Smooth muscle cell of the brain vasculature (primary cell): ENCODE measurements at places on chromosomes 7 and 10.

DNA sequence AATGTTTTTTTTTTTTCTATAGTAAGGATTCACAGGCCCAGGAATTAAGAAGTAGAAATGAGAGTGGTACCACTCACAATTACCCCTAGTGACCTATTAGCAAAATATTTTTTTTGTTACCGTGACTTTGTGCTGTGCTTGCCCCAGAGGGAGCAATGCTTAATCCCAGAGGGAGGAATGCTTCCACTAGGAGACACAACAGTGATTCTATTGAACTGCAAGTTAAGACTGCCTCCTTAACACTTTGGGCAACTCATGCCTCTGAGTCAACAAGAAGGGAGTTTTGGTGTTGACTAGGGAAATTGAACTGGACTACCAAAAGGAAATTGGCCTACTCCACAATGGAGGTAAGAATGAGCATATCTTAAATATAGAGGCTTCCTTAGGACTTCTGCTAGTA is 17.2 kb upstream of the MEOX2 start:
- DNase-seq = no peak

- no peak for DNase-seq
Observed at GRCh38 chr10:49371967-49372366, 23.9 kb downstream of the DRGX start.

- DNase-seq = no peak
Observed at GRCh38 chr7:113649556-113649955, 269.3 kb downstream of the PPP1R3A start.

- DNase-seq = no peak
Observed at GRCh38 chr10:35532141-35532540, 73.0 kb upstream of the GJD4 start.

GRCh38 chr10:89643431-89643811 is 1.6 kb downstream of the PANK1 start:
- DNase-seq = no peak

DNA sequence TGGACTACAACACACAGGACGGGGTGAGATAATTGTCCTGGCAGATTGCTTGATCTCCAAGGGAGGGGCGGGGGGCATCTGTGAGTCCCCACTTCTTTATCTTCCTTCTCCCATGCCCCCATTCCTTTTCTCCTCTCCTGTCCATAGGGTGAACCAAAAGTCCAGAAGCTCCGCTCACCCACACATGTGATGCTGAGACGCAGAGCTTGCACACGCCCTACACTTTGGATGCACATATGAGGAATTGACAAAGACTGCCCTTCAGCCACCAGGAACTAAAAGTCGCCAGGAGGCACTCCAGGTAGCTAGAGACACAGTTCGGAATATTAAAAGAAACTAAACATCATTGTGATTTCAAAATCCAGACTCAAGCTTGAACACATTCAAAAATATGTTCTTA is 112.7 kb upstream of the FGFR2 start:
- DNase-seq = no peak

DNA sequence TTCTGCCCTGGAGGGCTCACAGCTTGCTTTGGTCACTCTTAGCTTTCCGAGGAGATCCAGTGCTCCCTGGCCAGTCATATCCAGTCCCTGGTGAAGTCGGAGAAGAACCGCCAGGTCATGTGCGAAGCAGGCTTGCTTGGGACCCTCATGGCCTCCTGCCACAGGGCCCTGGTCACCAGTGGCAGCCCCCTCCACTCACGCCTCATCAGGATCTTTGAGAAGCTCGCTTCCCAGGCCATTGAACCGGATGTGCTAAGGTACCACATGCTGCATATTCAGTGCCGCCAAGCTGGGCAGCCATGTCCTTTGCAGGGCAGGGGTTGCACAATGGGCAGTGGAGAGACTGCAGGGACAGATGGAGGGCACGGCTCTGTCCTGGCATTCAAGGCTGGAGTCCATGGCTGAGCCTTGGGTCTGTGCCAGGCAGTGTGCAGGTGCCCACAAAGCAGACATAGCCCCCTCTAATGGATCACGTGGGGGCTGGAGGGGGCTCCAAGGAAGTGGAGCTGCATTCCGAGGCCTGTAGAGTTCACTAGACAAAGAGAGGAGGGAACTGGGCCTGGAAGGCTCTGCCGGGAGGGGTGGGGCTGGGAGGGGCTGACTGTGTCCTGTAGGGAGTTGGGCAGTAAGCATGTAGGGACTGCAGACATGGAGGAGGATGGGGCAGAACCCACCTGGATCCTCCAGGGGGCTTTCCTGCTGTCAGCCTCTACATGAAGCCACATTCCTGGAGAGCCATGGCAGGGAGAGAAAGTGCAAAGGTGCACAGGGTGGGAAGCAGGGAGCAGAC is 89.9 kb downstream of the WDFY4 start:
- no peak for DNase-seq

GRCh38 chr7:97346349-97346748 is 228.9 kb downstream of the SDHAF3 start:
- no peak for DNase-seq

DNA sequence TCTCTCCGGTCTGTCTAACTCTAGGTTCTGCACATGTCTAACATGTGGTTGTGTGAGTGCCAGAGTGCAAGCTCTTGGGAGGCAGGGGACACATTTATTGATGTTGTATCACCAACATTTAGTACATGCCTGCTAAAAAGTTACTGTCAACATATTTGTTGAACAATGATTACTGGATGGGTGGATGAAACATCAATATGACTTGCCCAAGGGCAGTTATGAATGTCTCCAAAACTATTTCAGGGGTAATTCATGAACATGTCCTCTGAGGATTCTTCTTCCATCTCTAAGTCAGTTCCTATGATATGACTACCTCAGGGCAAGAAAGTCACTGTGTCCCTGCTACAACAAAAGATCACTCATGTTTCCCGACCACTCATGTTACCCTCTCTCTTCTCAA is 91.3 kb upstream of the STEAP1B start:
- no peak for DNase-seq

GRCh38 chr10:133110133-133110532 is 22.4 kb downstream of the ADGRA1 start:
- DNase-seq = no peak

- DNase-seq = no peak
Observed at GRCh38 chr10:26460736-26461135, 22.6 kb downstream of the APBB1IP start.

- DNase-seq = no peak
Observed at GRCh38 chr10:79318369-79318768, 28.9 kb upstream of the PPIF start.

DNA sequence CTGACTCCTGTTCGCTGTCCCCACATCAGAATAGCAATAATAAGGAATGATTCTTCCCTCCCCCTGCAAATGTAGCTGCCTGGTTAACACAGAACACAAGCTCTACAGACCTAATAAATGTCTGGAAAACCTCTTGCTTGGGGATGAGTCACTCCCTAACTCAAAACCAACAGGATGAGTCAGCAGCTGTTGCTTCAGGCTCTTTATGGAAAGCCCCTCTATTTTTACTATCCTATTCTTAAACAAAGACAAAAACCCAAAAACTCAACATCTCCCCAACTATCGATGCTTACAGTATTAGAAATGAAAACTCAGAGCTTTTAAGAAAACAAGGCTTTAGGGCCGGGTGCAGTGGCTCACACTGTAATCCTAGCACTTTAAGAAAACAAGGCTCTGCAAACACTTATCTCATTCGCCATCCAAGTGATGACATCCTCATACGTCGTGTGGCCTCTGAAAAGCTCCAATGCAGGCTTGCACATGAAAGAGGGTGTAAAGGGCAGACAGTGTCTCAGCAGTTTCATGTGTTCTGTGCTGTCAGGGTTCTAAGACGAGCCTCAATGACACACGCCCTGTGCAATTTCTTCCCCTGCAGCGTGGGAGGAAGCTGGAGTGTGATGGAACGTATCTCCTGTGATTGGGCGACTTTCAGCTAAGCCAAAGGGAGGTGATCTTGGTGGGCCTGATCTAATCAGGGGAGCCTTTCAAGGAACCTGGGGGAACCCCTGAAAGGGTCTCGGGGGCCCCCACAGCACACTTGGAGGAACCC is 70.1 kb downstream of the AMZ1 start:
- peak; percentile 91 for DNase-seq

DNA sequence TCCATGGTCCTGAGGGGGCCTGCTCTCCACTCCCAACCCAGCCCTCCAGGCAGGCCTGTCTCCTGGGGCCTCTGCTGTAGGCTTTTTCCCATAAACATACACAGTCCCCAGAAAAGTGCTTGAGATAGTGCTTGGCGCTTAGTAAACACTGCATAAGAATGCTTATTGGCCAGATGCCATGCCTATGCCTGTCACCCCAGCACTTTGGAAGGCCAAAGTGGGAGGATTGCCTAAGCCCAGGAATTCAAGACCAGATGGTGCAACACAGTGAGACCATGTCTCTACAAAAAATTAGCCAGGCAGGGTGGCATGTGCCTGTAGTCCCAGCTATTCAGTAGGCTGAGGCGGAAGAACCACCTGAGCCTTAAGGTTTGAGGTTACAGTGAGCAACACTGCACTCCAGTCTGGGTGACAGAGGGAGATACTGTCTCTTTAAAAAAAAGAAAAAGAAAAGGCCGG is 24.6 kb upstream of the ASL start:
- no peak for DNase-seq

DNA sequence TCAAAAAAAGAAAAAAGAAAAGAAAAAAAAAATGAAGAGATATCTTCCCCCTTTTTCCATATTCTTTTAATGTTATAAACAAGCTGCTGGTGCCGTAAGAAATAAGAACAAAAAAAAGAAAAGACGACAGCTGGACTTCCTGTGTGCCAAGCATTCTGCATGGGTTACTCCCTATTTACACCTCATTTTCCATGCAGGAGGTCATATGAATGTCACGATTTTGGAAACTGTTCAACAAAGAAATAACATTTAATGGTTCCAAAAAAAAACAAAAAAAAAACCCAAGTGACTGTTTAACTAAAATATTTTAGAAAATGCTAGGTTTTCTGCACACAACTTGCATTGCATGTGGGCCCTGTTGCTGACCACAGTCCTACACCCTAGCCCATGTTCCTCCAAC is 159.3 kb downstream of the TNS3 start:
- peak; percentile 33 for DNase-seq

DNA sequence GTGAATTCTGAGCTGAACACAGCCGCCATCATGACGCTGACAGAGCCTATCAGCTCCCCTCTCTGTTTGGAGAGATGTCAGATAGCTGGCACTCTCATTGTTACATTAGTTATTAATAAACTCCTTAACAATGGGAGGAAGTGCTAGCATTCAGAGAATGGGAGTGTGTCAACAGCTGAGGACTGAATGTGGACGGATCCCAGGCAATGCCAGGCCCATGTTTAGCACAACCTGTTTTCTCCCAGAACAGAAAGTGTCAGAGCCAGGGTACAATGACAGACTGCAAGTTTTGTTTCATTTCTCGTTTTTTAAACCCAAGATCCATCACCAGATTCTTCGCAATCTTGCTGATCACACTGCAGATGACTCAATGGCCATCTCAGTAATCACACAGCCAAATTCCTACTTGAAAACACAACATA is 99.6 kb downstream of the PRPF18 start:
- no peak for DNase-seq

- DNase-seq = no peak
Observed at GRCh38 chr10:91190876-91191583, 29.4 kb upstream of the PCGF5 start.

- no peak for DNase-seq
Observed at GRCh38 chr7:97842772-97843345, 29.3 kb downstream of the ASNS start.

DNA sequence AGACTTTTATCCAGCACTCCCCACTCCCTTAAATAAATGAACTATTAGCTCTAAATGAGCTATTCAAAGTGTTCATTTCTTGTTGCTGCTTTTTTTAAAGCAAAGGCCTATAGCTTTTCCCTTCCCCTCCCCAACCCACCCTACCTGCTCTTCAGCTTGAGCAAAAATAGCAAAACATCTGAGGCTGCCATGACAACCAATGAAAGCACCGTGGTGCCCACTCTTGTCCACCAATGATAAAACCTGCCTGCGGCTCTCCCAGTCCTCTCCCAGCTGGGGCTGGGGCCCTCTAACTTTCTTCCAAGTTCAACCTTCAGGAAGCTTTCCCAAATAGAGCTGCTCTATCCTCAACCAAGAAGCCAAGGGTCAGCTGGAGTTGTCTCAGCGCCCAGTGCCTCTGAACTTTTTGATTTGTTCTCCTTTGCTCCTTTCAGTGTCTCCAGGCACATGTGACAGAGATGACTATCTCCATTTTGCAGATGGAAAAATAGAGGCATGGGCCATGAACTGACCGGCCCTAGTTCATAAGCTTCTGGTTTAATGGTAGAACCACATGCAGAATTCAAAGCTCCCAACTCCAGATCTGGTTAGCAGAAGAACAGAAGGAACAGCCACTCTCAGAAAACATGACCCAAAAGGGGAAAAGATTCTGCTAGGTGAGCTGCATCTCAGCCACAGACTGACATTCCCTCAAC is 47.7 kb downstream of the PIK3AP1 start:
- no peak for DNase-seq

DNA sequence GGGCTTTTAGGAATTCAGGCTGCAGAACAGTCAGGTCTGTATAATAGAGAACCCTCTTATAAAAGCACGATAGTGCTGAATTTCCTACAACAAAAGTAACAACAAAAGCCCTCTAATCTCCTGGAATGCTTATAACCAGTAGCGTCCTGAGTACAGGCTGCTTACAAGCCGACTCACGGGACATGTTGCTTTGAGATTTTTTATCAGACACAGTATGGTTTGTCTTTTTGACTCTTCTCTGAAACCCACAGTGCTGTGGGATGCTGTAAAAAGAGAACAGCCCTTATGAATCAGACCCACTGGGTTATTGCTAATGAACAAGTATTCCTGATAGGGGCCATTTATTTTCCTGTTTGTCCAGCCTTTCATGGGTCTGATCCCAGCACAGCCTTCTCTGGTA is 59.4 kb downstream of the PLPP4 start:
- no peak for DNase-seq

- DNase-seq = no peak
Observed at GRCh38 chr10:48838834-48839233, 100.8 kb downstream of the LRRC18 start.

GRCh38 chr7:23662124-23662983 is 17.6 kb upstream of the FAM221A start:
- no peak for DNase-seq

- DNase-seq = no peak
Observed at GRCh38 chr7:28779954-28780353, 178.2 kb downstream of the TRIL start.

DNA sequence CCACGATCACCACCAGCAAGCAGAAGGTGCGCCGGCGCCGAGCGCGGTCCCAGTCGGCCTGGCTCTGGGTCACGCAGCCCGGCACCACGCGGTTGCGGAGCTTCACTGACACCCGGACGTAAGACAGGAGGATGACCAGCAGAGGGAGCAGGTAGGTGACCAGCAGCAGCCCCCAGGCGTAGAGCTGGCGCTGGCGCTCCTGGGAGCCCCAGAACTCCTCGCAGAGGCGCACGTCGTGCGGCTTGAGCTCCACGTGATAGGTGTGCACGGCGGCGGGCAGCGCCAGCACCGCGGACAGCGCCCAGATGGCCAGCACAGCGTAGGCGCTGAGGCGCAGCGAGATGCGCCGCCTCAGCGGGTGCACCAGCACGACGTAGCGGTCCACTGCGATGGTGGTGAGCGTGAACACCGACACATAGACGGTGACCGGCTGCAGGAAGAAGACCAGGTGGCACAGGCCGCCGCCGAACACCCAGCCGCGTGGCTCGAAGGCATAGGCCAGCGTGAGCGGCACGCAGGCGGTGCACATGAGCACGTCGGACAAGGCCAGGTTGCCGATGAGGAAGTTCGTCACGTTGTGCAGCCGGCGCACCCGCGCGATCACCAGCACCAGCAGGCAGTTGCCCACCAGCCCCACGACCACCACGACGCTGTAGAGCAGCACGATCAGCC is 920 bp downstream of the PRLHR start:
- DNase-seq = no peak
